ENCODE measurements at places on chromosomes 16 and 17. TPM values are rescaled to one million over a fixed set of nuclear protein-coding genes. Genes with fewer than 3 reads are reported as not detected.

Gene SNAI3
- 0.34 TPM for total RNA-seq

GRCh38 chr16:14337303-14338191 is 266.4 kb downstream of the MRTFB start:
- H3K4me3 ChIP-seq: no peak overlapping the region
- H3K27me3 ChIP-seq: no peaks in the 10 kb centered on the region
- H3K4me1 ChIP-seq: peaks cover 12% of the 10 kb centered on the region
- H3K27ac ChIP-seq: no peak overlapping the region
- H3K36me3 ChIP-seq: no peaks in the 10 kb centered on the region
- DNase-seq: no peak

DNA sequence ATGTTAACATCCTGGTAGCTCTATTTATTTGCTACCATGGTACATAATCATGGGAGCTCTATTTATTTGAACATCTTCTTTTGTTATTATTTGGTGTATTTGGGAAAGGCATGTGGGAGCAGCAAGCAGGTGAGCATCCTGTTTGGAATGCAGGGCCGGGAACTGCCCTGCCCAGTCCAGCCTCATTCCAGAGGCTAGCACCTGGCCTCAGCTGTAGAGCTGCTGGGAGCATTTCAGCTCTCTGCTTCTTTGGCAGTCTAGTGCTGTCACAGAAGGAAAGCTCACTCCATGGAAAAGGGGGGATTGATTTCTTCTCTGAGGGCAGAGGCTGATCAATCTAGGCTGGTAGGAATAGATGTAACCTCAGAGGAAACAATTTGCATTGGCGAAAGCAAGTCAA is 112.5 kb downstream of the WWOX start:
- H3K4me1 ChIP-seq: peaks cover 14% of the 10 kb centered on the region
- peak; percentile 85 for DNase-seq
- H3K27me3 ChIP-seq: no peaks in the 10 kb centered on the region
- H3K4me3 ChIP-seq: no peak overlapping the region

Gene CDC42EP4
- total RNA-seq: 129 TPM

DNA sequence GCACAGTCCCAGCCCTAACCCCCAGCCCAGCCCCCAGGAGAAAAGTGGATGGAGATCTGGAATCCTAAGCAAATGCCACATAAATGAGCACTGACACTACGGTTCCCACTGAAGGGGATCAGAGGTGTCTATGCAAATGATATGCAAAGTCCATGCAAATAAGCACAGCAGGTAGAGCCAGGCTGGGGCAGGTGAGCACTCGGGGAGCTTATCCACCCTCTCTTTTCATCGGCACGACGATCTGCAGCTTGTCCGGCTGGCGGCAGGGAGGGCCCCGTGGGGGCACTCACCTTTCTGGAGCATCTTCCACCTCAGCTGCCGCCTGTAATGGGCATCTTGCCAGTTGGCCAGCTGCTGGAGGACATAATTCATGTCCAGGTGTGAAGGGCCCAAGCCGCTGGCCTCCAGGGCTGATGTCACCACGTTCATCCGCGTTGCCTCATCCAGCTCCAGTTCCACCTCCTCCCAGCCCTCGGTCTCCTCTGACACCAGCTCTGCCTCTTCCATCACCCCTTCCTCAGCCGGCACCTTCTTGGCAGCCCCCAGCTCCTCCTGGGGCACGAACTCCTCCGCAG is 9.9 kb downstream of the HAP1 start:
- H3K36me3 ChIP-seq: no peaks in the 10 kb centered on the region
- no peaks in the 10 kb centered on the region for H3K27me3 ChIP-seq
- DNase-seq: no peak
- no peaks in the 10 kb centered on the region for H3K4me1 ChIP-seq
- H3K27ac ChIP-seq: no peak overlapping the region

Gene KRTAP2-1
- not detected for total RNA-seq

- DNase-seq: no peak
- H3K4me3 ChIP-seq: no peak overlapping the region
- H3K36me3 ChIP-seq: peaks cover 23% of the 10 kb centered on the region
- no peaks in the 10 kb centered on the region for H3K27me3 ChIP-seq
- peak overlapping the region; percentile 71 for H3K27ac ChIP-seq
Measured at GRCh38 chr17:75475144-75475835, 18.9 kb downstream of the TMEM94 start.

- H3K4me3 ChIP-seq: no peak overlapping the region
- H3K27me3 ChIP-seq: no peaks in the 10 kb centered on the region
- H3K36me3 ChIP-seq: no peaks in the 10 kb centered on the region
- H3K27ac ChIP-seq: peak overlapping the region; percentile 90
- DNase-seq: no peak
- peaks cover 100% of the 10 kb centered on the region for H3K4me1 ChIP-seq
Measured at GRCh38 chr16:85003076-85003475, 8.3 kb downstream of the ZDHHC7 start.

Gene HS3ST3B1
- 2.5 TPM for total RNA-seq

DNA sequence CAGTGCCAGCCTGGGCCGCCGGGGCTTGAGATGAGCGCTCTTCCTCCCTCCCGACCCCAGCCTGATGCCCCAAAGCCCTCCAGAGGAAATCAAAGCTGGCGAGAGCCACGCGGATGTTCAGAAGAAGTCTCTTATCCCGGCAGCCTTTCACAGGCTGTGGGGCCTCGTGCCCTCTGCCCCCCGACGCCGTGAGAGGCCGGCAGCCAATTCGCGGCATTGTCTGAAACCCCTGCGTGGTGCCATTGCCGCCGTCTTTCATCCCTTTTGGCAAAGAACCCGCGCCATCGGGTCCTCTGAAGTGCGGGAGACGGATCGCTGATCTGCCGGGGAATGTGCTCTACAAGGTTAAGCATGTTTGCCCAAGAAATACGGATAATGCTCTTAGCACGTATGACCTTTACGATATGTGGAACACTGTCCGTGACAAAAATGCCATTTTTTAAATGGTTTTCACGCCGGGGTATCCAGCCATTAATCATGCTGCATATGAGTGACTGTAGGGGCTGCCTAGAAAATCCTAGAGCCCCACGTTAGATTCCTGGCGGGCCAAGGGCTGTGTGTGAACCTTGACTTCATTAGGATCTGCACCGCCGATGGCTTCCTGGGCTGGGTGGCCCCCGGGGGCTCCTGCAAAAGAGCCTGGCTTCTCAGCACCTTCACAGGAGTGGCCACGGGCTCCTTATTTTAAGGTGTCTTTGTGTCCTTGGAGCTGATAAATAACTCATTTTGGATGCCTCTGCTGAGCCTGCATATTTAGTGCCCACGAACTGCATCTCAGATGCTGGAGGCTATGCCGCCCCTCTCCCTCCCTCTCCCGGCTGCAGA is 165.1 kb upstream of the TNRC6C start:
- no peaks in the 10 kb centered on the region for H3K4me1 ChIP-seq
- DNase-seq: no peak
- no peaks in the 10 kb centered on the region for H3K36me3 ChIP-seq
- H3K4me3 ChIP-seq: no peak overlapping the region

DNA sequence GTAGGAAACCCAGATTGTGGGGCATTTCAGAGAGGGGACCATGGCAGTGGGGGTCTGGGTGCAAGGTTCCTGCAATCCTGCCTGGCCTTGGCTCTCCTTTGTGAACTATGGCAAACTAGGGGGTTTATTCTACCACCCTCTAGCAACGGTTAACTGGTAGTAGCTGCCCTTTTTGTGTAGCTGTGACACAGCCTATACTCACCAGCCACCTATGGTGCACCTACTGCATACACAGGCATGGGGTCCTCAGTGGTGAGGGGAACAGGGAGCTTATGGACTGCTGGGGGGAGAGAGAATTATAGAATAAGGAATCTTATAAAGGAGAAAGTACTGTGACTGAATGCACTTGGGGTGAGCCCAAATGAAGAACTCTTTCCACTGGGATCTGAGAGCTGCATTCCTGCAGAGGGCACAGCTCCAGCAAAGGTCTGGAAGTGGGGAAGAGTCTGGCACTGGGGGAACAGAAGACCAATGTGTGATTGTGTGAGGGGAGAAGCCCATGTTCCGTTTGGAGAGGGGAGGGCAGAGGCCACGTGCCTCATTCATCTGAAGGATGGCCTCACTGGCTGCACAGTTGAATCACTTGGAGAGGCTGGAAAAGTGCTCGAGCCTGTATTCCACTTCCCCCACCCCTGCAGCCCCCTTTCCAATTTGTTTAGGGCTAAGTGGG is 2.1 kb downstream of the MT1X start:
- H3K36me3 ChIP-seq: no peaks in the 10 kb centered on the region
- no peaks in the 10 kb centered on the region for H3K27me3 ChIP-seq
- H3K27ac ChIP-seq: peak overlapping the region; percentile 82
- H3K4me3 ChIP-seq: peak overlapping the region; percentile 68
- DNase-seq: no peak
- peaks cover 39% of the 10 kb centered on the region for H3K4me1 ChIP-seq

- H3K27me3 ChIP-seq: no peaks in the 10 kb centered on the region
- no peak overlapping the region for H3K4me3 ChIP-seq
- peak overlapping the region; percentile 33 for H3K27ac ChIP-seq
- no peaks in the 10 kb centered on the region for H3K36me3 ChIP-seq
- peaks cover 35% of the 10 kb centered on the region for H3K4me1 ChIP-seq
Measured at GRCh38 chr17:51703361-51704341, 443.3 kb downstream of the UTP18 start.

DNA sequence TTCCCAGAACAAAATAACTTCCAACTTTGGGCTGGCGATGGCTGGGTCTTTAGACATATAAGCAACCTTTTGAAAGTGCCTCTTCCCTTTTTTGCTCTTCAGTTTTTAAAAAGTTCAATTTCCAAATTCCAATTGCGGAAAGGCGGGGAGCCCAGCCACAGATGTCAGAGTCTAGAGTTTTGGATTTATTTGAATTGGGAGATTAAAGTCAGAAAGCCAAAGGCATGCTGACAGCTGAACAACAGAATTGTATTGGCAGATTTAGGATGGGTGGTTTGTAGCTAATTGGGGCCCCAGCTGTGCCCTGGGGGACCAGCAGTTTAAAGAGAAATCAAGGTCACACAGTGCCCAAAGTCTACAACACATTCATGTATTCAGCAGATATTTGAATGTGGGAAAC is 10.5 kb downstream of the YPEL2 start:
- no peaks in the 10 kb centered on the region for H3K36me3 ChIP-seq
- peaks cover 92% of the 10 kb centered on the region for H3K4me1 ChIP-seq
- H3K27ac ChIP-seq: no peak overlapping the region
- no peak for DNase-seq
- H3K4me3 ChIP-seq: no peak overlapping the region

Measured in esophagus muscularis mucosa (tissue), 4 donors.